Panc1 (cell line): ENCODE measurements at places on chromosomes 1 and 21.

DNA sequence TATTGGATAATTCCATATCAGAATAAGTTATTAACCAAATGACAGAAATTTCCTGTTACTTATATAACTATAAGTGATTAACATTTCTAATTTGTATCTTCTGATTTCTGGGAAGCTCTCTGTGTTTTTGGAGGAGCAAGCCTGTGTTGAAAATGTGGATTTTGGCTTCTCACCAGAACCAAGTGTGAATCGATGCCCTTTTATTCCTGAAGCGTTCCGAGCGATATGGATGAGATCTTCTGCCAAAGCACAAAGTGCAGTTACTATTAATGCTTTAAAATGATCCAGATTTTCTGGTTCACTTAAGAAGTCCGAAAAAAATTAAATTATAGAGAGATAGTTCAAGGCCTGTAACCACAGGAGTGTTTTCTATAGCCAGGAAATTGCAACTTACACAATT, 22.8 kb downstream of the ALG14 start:
- H3K4me1 ChIP-seq = no peaks in the 10 kb centered on the region
- H3K36me3 ChIP-seq = no peaks in the 10 kb centered on the region
- H3K27me3 ChIP-seq = no peaks in the 10 kb centered on the region
- no peak overlapping the region for H3K27ac ChIP-seq

DNA sequence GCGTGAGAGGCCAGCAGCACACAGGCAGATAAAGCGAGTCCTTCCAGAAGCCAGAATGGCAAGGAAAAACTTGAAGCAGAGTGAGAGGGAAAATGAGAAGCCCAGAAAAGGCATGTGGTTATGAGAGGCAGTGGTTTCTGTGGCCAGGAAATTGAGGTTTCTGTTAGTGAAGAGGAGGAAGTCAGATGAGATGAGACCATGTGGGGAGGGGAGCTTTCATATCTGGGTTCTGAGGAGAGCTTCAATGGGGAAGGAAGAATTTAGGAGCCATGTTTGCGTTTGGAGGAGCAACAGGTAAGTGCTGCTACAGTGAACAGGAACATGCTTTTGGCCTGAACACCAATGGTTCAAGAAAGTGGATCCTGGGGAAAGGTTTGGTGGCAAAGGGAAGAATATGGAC, 6.1 kb upstream of the CD1A start:
- H3K27ac ChIP-seq = no peak overlapping the region
- DNase-seq = no peak
- H3K4me3 ChIP-seq = no peak overlapping the region
- H3K27me3 ChIP-seq = no peaks in the 10 kb centered on the region

- H3K4me1 ChIP-seq = no peaks in the 10 kb centered on the region
- H3K4me3 ChIP-seq = no peak overlapping the region
- no peak for DNase-seq
- no peak overlapping the region for H3K27ac ChIP-seq
- H3K27me3 ChIP-seq = no peaks in the 10 kb centered on the region
Observed at GRCh38 chr1:221670081-221670480, 71.8 kb downstream of the DUSP10 start.

DNA sequence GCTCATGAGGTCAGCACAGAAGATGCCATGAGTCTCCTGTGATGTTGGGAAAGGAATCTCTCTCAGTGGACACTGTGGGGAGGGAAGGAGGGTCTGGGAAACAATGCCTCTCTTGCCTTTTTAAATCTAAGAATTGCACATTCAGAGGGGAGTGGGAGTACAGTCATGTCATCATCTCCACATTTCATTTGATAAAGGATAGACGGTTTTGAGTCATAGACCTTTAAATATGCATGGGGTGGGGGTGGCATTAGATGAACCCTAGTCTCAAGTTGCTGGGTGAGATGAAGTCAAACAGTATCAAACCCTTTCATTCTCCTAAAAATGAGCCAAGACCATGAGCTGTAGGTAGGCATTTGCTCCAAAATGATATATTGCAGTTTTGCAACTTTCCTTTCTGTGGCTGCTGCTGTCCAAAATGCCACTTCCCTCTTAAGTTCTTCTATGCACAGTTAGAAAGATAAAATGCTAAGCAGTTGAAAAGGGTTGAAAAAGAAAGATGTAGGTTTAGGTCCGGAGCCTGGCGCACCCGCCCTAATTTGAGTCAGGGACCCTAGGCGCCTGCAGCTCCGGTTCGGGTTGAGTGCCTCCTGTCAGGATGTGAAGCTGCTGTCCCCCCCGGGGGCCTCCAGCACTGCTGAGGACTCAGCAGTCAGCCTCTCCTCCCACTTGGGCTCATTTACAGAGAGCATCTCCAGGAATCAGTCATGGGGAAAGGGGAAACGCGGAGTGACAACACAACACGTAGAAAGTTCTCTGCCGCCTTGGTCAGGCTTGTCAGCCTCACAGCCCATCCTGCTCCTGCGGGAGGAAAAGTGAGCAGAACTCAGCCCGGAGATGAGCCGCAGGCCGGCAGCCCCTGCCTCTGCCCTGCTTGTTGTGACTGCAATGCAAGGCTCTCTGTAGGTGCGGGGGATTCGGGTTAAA, 479.3 kb upstream of the RUNX1 start:
- H3K4me1 ChIP-seq = no peaks in the 10 kb centered on the region
- DNase-seq = no peak
- H3K4me3 ChIP-seq = peak overlapping the region; percentile 34
- no peaks in the 10 kb centered on the region; the same call in 1 of the 2 replicates for H3K27me3 ChIP-seq
- H3K36me3 ChIP-seq = no peaks in the 10 kb centered on the region

DNA sequence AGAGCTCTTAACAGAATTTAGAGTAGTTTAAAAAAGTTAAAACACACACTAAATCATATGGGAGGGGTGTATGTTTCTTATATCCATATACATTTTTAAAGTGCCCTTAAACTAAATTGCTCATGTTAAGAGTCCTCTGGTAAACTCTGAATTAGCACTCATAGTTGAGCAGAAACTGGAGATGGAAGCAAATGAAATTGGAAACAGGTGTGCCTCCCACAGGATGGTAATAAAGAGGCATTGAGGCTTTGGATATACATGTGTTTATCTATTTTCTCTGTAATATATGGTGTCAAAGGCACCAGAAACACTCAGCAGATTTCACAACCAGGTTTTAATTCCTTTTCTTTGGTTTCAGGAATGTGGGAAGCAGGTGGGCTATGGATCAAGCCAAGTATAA, 188.6 kb downstream of the HS2ST1 start:
- no peak overlapping the region for H3K27ac ChIP-seq
- no peak for DNase-seq
- no peaks in the 10 kb centered on the region for H3K36me3 ChIP-seq
- H3K4me3 ChIP-seq = no peak overlapping the region
